Posterior vena cava (tissue), 2 donors: ENCODE measurements at places on chromosomes 6 and 20. TPM values are rescaled to one million over a fixed set of nuclear protein-coding genes. Genes with fewer than 3 reads are reported as not detected.

The BTNL2 gene
- total RNA-seq = not detected

GRCh38 chr6:87553159-87553765 is 36.5 kb downstream of the RARS2 start:
- DNase-seq = no peak

The C20orf141 gene
- total RNA-seq = not detected

- DNase-seq = no peak
Observed at GRCh38 chr6:57327311-57327710, 9.9 kb downstream of the PRIM2 start.
